ENCODE measurements at places on chromosomes 11 and 22. TPM values are rescaled to one million over a fixed set of nuclear protein-coding genes. Genes with fewer than 3 reads are reported as not detected.

The MPPED2 gene
- total RNA-seq: 1.9 TPM

The SHISA8 gene
- not detected for total RNA-seq

The KRTAP5-8 gene
- 0.82 TPM for total RNA-seq

The APOA4 gene
- total RNA-seq: 3.5 TPM

The ZNF280B gene
- 0.18 TPM for total RNA-seq

The CRYBB2 gene
- total RNA-seq: not detected

The TRIM22 gene
- 15.8 TPM for total RNA-seq

- no peaks in the 10 kb centered on the region for H3K27me3 ChIP-seq
- no peak overlapping the region for H3K27ac ChIP-seq
- H3K36me3 ChIP-seq: no peaks in the 10 kb centered on the region
- H3K4me1 ChIP-seq: no peaks in the 10 kb centered on the region
- no peak overlapping the region for H3K4me3 ChIP-seq
Measured at GRCh38 chr11:132463295-132464002, 1068.9 kb downstream of the OPCML start.

GRCh38 chr11:56706486-56706885 lies 7.6 kb downstream of the OR9G1 start:
- no peaks in the 10 kb centered on the region for H3K4me1 ChIP-seq
- no peak overlapping the region for H3K4me3 ChIP-seq
- no peak for DNase-seq
- H3K36me3 ChIP-seq: no peaks in the 10 kb centered on the region
- H3K27ac ChIP-seq: no peak overlapping the region
- no peaks in the 10 kb centered on the region for H3K27me3 ChIP-seq

GRCh38 chr11:77054084-77054483 lies 12.7 kb upstream of the CAPN5 start:
- no peak overlapping the region for H3K4me3 ChIP-seq
- H3K27me3 ChIP-seq: no peaks in the 10 kb centered on the region
- H3K27ac ChIP-seq: no peak overlapping the region
- H3K36me3 ChIP-seq: no peaks in the 10 kb centered on the region
- DNase-seq: no peak
- no peaks in the 10 kb centered on the region for H3K4me1 ChIP-seq

GRCh38 chr11:123055191-123055901 lies 6.6 kb downstream of the HSPA8 start:
- H3K27ac ChIP-seq: no peak overlapping the region
- peaks cover 16% of the 10 kb centered on the region for H3K36me3 ChIP-seq
- H3K4me1 ChIP-seq: peaks cover 55% of the 10 kb centered on the region

- no peak overlapping the region for H3K27ac ChIP-seq
- no peaks in the 10 kb centered on the region for H3K27me3 ChIP-seq
- H3K36me3 ChIP-seq: no peaks in the 10 kb centered on the region
- DNase-seq: no peak
- no peak overlapping the region for H3K4me3 ChIP-seq
Measured at GRCh38 chr11:119436711-119437110, 13.7 kb upstream of the THY1 start.

GRCh38 chr22:49238181-49239141 lies 589.2 kb downstream of the BRD1 start:
- no peak for DNase-seq
- H3K27ac ChIP-seq: no peak overlapping the region
- no peak overlapping the region for H3K4me3 ChIP-seq
- H3K27me3 ChIP-seq: no peaks in the 10 kb centered on the region

DNA sequence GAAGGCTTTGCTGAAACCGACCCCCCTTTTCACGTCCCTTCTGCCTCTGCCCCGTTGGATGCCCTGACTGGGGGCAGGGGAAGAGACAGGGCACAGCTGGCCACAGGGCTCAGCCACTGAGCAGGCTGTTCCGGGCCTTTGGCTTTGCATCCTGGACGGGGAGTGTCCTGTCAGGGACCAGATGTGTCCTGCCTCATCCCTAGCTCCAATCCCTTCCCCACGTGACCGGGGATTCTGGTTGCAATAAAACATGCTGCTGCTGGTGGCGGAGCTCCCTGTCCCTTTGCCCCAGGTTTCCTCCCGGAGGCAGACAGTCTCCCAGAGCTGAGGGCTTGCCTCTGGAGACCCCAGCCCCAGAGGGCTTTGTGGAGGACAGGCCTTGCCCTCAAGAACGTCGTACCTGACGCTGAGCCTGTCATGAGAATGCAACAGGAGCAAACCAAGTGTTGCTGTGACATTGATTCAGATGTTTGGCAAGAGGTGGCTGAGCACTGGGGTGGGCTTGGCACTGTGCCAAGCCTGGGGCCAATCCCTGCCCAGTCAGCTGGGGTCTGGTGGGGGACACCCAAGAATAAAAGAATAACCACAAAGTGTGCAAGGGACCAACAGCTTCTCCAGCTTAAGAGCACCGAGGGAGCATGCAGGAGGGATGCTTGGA lies 7.3 kb downstream of the CDC42EP2 start:
- peak; percentile 42 for DNase-seq
- peaks cover 14% of the 10 kb centered on the region for H3K4me1 ChIP-seq
- peaks cover 14% of the 10 kb centered on the region for H3K36me3 ChIP-seq
- no peaks in the 10 kb centered on the region for H3K27me3 ChIP-seq
- H3K4me3 ChIP-seq: no peak overlapping the region

DNA sequence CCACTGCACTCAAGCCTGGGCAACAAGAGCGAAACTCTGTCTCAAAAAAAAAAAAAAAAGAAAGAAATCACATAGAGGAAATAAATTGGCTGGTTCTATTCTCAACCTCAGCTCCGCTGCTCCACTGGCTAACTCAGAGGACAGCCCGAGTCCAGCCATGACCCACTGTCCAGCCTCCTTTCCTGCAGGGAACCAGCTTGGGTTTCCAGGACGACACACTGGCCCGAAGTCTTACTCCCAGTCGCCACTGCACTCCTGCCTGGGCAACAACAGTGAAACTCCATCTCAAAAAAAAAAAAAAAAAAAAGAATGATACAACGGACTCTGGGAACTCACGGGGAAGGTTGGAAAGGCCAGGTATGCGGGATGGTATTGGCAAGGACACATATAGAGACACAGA lies 31.5 kb downstream of the APOL3 start:
- H3K4me1 ChIP-seq: no peaks in the 10 kb centered on the region
- no peak overlapping the region for H3K4me3 ChIP-seq
- H3K27ac ChIP-seq: no peak overlapping the region
- no peaks in the 10 kb centered on the region for H3K27me3 ChIP-seq

- H3K36me3 ChIP-seq: no peaks in the 10 kb centered on the region
- no peaks in the 10 kb centered on the region for H3K4me1 ChIP-seq
- no peak for DNase-seq
- no peak overlapping the region for H3K27ac ChIP-seq
- no peak overlapping the region for H3K4me3 ChIP-seq
Measured at GRCh38 chr11:35241083-35241482, 102.1 kb downstream of the CD44 start.

DNA sequence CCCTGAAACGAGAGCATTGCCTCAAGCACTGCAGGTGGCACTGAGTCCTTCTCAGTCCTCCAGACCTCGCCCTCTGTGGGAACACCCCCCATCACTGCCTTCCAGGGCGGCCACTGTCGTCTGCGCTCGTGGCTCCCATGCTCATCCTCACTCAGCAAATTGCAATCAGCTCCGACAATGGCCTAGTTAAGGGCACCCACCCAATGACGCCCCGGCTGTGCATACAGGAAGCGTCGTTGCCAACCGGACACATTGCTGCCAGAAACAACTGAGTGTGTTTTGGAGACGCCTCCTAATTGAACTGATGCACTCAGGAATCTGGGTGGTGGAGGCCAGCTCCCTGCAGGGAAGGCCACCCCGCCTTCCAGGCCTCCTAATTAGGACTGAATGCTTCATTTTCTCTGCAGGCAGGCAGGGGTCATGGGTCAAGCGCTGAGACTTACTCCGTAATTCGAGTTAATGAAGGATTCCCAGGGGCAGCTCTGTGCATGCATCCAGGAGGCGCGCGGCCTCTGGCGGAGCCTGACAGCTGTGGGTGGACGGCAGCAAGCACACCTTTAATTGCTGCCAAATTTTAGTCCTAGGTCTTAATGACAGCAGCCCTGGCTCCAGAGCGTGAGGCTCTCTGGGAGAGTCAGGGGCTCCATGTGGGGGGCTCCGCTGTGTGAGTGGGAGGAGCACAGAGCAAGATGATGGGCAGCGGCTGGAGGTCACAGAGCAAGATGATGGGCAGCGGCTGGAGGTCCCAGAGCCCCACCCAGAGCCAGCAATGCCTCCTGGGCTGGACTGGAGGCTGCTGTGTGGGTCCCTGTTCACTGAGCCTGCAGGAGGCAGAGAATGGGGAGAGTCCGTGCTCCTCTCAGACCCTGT lies 199.0 kb downstream of the BRD1 start:
- DNase-seq: no peak
- H3K4me3 ChIP-seq: no peak overlapping the region
- H3K4me1 ChIP-seq: no peaks in the 10 kb centered on the region
- peaks cover 3% of the 10 kb centered on the region for H3K27me3 ChIP-seq

- peak overlapping the region; percentile 96 for H3K4me3 ChIP-seq
- H3K4me1 ChIP-seq: peaks cover 30% of the 10 kb centered on the region
- H3K27me3 ChIP-seq: no peaks in the 10 kb centered on the region
- H3K27ac ChIP-seq: peak overlapping the region; percentile 92
Measured at GRCh38 chr22:30426388-30427353, 1.1 kb downstream of the MTFP1 start.

DNA sequence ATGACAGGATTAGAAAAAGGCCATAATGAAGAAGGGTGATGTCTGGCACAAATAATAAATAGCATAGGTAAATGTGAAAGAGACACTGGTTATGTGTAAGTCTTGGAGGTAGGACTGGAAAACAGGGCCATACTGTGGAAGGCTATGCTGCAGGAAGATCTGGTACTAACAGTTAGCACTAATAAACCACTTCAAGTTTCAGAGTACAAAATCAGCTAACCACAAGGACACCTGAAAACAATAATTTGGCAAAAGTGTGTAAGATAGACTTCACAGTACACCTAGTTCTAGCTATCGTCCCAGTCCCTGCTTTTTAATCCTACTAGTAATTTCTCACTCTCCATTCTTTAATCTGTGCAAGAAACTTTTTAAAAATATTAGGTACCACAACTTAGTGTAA lies 44.3 kb downstream of the CWF19L2 start:
- no peak for DNase-seq
- no peak overlapping the region for H3K4me3 ChIP-seq
- H3K27me3 ChIP-seq: no peaks in the 10 kb centered on the region
- H3K4me1 ChIP-seq: no peaks in the 10 kb centered on the region

GRCh38 chr11:20238712-20239111 lies 78.4 kb upstream of the DBX1 start:
- no peaks in the 10 kb centered on the region for H3K36me3 ChIP-seq
- no peaks in the 10 kb centered on the region for H3K4me1 ChIP-seq
- H3K27ac ChIP-seq: no peak overlapping the region
- no peak overlapping the region for H3K4me3 ChIP-seq
- DNase-seq: no peak
- no peaks in the 10 kb centered on the region for H3K27me3 ChIP-seq

GRCh38 chr11:44221992-44222391 lies 87.9 kb downstream of the ALX4 start:
- no peak for DNase-seq
- no peaks in the 10 kb centered on the region for H3K27me3 ChIP-seq
- no peak overlapping the region for H3K4me3 ChIP-seq
- H3K4me1 ChIP-seq: peaks cover 23% of the 10 kb centered on the region
- H3K27ac ChIP-seq: no peak overlapping the region

GRCh38 chr11:111694851-111695250 lies 71.3 kb downstream of the PPP2R1B start:
- H3K4me1 ChIP-seq: peaks cover 33% of the 10 kb centered on the region
- H3K4me3 ChIP-seq: no peak overlapping the region
- no peak for DNase-seq
- H3K27me3 ChIP-seq: no peaks in the 10 kb centered on the region

GRCh38 chr11:45409587-45409986 lies 123.4 kb upstream of the SYT13 start:
- H3K4me1 ChIP-seq: peaks cover 6% of the 10 kb centered on the region
- H3K27me3 ChIP-seq: no peaks in the 10 kb centered on the region
- DNase-seq: peak; percentile 19
- H3K36me3 ChIP-seq: no peaks in the 10 kb centered on the region
- no peak overlapping the region for H3K27ac ChIP-seq

- no peaks in the 10 kb centered on the region for H3K27me3 ChIP-seq
- DNase-seq: no peak
- no peak overlapping the region for H3K27ac ChIP-seq
- H3K4me1 ChIP-seq: no peaks in the 10 kb centered on the region
Measured at GRCh38 chr11:24900514-24900913, 403.7 kb downstream of the LUZP2 start.

- H3K27me3 ChIP-seq: no peaks in the 10 kb centered on the region
- no peak for DNase-seq
- H3K36me3 ChIP-seq: no peaks in the 10 kb centered on the region
Measured at GRCh38 chr11:111476956-111477355, 35.2 kb downstream of the BTG4 start.

All from gastrocnemius medialis (tissue), 4 donors.